ENCODE measurements at places on chromosomes 16 and 17.

DNA sequence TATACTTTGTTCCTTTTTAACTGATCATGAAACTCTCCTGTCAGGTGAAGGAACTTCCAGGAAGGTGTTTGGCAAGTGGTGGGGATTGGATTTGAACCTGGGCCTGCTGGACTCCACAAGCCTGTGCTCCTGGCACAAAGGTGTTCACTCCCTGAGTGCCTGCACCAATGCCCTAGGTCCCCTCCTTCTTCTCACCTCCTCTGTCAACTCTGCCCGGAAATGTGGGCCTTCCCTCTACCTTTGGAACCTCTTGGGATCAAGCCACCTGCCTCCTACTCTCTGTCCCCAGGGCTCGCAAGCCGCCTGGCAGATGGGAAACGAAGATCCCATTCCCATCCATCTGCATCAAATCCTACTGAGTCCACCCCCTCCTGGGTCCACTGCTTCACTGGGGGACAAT, 40.0 kb downstream of the RTN4RL1 start:
- DNase-seq, result peak; percentile 80

DNA sequence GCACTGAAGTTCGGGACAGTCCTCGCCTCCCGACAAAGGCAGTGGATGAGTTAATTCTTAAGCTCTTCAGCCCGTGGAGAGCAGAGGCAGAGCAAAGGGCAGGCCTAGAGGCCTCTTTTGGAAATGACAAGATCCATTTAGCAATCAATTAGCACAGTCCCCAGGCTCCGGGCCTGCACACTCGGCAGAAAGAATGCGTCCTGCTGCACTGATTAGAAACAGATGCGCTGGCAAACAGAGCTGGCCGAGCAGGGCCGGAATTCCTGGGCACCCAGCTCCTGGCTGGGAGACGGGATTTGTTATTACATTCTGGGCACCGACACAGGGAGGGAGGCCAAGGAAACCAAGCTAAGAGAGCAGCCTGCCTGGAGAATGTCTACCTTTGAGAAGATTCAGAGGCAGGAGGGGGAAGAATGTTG, 162.9 kb downstream of the COPRS start:
- no peak for DNase-seq

- DNase-seq, result no peak
These were observed 671 bp upstream of the CD300C start for GRCh38 chr17:74546586-74546985.

- DNase-seq, result no peak
These were observed 436.2 kb downstream of the SLC39A11 start for GRCh38 chr17:72656130-72656763.

DNA sequence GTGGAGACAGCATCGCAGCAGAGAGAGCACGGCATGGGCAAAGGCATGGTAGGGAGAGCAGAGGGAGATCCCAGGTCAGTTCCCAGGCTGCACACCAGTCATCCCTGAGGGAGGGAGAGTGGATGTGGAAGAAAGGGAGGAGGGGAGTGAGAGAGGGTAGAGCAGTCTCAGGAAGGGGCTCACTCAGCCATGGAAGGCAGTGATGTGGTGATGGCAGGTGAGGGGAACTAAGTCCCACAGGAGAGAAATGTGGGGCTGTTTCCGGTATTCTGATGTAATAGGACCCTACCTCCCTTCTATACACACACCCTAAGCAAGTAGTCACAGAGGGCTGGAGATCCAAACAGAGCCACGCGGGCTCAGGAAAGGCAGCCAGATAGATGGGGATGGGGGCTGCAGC, 500.3 kb upstream of the CDH11 start:
- DNase-seq, result no peak

DNA sequence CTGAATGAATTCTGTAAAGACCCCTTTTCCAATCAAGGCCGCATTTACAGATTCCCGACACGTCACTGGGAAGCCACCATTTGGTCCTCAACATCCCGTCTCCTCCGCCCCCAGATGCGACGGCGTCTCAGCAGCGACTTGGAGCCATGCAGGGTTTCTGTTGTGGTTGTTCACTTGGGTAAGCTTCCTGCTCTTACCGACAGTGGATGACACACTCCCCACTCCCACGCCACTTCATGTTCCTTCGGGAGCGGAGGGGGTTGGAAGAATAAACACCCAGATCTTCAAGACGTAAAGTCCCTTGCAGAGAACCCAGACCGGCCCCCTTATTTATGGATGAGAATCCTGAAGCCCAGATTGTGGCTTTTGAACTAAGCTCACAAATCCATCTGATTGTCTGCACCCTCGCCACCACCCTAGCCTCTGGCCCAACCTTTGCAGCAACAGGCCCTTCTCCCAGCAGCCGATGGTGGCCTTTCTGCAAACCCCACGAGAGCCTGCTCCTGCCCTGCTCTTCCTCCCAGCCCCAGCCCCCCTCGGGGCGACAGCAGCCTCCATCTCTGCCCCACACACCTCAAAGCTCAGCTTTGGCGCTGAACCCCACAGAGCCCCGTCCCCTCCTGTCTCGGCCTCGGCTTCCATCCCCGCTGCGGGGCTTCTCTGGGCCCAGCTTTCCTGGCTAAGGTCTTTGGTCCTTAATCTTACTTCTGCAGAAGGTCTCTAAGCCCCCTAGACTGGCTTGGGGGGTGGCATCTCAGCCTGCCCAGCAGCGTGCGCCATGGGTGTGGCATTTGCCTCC, 19.0 kb upstream of the OSGIN1 start:
- no peak for DNase-seq

DNA sequence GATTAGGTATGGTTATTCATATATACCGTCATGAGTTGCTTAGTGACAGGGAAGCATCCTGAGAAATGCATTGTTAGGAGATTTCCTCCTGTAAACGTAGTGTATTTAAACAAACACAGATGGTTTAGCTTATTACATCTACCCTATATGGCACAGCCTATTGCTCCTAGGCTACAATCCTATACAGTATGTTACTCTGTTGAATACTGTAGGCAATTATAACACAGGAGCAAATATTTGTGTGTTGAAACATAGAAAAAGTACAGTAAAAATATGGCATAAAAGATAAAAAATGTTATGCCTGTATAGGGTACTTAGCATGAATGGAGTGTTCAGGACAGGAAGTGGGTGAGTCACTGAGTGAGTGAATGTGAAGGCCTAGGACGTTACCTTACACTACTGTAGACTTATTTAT, 157.7 kb downstream of the CDH11 start:
- no peak for DNase-seq

DNA sequence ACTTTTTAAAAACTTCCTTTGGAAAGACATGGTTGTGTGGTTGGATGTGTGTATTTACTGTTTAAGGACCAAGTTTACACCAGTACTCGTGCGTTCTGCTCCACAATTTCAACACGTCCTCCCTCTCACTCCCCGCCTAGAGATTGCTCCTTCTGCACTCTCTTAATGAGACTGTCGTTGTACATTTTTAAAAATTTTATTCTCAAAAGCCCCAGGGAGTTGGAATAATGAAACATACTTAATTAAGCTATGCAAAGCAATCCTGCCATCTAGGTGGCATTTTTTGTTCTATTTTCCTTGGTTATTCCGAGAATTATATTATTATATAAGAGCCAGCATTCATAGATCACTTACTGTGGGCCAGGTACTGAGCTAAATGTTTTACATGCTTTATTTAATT, 264.5 kb downstream of the GRIN2A start:
- DNase-seq, result no peak

GRCh38 chr16:77137045-77137444, 53.9 kb upstream of the MON1B start:
- DNase-seq, result no peak

DNA sequence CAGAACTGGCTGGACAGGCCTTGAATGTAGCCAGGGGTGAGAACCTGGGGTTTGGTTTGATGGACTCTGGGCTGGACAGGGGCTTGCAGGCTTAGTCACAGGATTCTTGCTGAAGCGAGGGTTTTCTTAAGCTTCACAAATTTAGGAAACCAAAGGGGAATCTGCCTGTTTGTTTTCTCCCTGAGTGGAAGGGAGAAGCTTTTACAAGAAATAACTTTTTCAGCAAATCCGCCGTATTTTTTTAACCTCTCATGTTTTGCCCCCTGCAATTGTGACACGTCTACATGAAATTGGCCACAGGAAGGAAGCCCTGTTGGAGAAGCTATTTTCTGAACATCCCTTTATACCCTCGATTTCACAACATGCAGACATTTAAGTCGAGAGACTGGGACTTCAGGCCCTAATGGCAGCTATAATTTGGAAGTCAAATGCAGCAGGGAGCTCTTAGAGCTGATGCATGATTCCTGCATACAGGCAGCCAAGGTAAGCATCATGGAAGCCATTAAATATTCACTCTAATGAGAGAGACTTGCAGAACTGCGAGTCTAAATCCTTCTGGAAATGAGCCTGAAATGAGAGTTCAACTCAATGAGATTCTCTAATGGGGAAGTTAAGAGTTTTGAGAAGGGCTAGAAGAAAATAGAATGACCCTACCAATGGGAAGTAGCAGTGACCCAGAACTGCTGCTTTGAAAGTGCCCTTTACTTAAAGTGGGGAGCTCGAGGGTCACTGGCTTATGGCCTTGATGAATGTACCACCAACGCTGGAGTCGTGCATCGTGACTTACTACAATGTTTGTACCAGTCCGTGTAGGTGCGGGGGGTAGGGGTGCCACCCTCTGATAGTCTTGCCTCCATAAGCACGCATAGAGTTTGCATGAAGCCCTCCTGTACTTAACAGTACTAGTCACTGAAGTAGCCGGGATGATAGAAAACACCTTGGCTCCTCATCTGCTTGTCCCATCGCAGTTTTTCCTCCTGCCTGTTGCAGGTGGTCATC, 45.1 kb upstream of the IRF8 start:
- no peak for DNase-seq

DNA sequence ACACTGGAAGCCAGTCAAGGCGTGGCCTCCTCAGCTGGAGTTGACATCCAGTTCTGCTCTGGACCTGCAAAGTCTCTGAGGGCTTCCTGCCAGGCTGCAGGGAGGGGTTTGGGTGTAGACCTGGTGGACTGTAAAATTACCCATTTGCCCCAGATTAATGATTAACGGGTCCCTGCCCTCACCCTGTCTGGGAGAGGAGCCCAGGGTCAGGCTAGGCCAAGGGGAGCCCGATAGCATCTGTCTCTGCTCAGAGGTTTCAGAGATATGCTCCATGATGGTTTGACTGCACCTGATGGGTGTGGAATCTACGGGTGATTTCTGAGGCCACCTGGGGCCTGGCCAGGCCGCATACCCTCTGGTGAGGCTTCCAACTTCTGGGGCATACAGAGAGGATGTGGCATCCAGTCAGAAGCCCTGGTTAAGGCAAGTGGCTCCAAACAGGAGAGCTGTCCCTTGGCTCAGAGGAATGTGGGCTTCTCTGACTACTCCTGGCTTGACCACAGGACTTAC, 11.2 kb downstream of the PPY start:
- DNase-seq, result no peak

DNA sequence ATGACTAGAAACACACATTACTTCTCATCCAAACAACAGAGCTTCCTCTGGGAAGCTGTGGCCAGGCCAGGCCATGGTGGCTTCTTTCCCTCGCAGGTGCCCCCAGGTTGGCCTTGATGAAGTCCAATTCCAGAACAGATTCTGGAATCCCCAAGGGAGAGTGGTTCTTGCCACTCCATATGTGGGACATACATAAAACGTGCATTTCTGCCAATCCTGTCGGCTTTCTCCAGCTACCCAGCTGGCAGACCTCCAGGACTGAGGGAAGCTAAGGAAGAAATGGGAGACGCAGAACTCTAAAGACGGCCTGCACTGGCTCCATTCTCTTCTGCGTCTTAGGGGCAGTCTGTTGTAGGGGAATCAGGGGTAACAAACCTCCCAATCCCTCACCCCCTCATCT, 219.2 kb upstream of the CDH5 start:
- no peak for DNase-seq

GRCh38 chr16:9556949-9557665, 465.7 kb downstream of the HAPSTR1 start:
- DNase-seq, result no peak

- peak; percentile 3 for DNase-seq
These were observed 235.8 kb downstream of the MAP2K4 start for GRCh38 chr17:12256380-12256995.

GRCh38 chr16:6903671-6904070, 429.0 kb upstream of the RBFOX1 start:
- no peak for DNase-seq

- no peak for DNase-seq
These were observed 225.4 kb upstream of the HS3ST3A1 start for GRCh38 chr17:13827118-13827517.

DNA sequence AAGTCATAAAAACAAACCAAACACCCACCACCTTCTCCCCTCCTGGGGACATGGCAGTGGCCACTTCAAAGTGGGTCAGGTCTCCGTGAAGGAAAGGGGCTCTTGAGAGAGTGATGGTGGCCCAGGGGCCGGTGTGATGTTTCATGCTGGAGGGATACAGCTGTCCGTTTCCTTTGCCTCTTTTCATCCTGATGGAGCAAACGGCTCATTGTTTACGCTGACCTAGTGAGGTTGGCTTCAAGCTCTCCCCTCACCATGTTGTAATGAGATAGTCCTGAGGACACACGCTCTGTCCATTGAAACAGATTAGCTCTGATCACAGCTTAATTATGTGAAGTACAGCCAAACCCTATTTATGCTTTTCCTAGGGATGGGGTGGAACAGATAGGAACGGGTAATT, 34.2 kb downstream of the CDH13 start:
- DNase-seq, result no peak

DNA sequence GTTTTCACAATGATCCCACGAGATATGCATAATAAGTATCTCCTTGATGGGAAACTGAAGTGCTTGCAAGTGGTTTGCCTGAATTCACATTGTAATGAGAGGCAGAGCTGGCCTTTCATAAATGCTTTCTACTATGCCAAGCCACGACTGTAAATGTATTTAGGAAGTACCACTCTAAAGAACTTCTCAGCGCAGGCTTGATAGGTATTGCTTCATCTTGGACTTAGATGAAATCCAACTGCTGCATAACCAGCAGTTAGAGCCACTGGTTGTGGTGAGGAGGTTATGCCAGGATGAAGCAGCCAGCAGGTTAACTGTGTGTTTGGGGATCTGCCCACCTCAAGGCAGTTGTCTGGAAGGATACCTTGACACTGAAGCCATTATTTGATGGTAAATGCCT, 26.8 kb downstream of the MARCHF10 start:
- no peak for DNase-seq

GRCh38 chr16:62644030-62644812, 608.0 kb upstream of the CDH8 start:
- no peak for DNase-seq

GRCh38 chr17:28828294-28829040, 14.1 kb downstream of the FAM222B start:
- DNase-seq, result no peak

DNA sequence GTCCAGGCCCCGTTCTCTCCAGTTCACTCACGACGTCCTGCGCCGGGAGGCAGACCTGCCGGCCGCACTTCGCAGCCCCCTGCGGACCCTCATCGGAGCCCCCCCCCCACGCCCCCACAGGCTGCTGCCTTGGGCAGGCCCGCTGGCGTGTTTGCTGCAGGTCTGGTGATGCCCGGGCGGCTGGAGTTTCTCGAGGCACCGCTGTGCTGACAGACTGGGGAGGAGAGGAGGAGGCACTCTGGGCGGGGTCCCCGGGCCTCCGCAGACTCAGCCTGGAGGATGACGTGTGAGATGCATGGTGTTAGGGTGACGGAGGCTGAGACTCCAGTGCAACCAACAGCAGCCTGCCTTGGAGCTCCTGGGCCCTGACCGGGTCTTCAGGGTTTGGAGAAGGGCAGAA, 24.1 kb downstream of the BAIAP2 start:
- no peak for DNase-seq

GRCh38 chr16:2184346-2184745, 12.1 kb downstream of the CASKIN1 start:
- no peak for DNase-seq
